ENCODE measurements at places on chromosomes 3 and 15.

DNA sequence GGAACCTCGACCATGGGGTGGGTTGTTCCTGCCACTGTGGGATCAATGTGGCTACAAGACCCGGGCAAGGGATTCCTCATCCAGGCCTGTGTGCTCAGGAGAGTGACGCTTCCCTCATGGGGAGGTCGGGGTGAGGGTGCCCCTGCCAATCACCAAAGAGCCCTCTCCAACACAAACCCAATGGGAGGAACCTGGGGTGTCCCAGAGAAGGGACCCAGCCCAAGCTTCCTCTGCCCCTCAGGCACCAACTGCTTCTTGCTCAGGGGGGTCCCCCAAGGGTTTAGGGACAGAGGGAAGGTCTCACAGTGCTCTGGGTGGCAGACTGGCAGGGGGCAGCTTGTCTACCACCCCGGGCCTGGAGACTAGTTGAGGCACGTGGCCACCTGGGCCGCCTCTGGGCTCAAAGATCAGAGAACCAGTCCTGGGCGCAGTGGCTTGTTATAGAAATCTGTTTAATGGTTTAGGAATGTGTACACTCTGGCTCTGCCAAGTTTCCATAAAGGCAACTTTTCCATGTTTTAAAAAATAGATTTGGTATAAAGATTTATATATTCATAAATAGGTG lies 26.6 kb downstream of the GP9 start:
- DNase-seq: no peak

- no peak for DNase-seq
Observed at GRCh38 chr15:78065973-78066946, 11.3 kb downstream of the TBC1D2B start.

DNA sequence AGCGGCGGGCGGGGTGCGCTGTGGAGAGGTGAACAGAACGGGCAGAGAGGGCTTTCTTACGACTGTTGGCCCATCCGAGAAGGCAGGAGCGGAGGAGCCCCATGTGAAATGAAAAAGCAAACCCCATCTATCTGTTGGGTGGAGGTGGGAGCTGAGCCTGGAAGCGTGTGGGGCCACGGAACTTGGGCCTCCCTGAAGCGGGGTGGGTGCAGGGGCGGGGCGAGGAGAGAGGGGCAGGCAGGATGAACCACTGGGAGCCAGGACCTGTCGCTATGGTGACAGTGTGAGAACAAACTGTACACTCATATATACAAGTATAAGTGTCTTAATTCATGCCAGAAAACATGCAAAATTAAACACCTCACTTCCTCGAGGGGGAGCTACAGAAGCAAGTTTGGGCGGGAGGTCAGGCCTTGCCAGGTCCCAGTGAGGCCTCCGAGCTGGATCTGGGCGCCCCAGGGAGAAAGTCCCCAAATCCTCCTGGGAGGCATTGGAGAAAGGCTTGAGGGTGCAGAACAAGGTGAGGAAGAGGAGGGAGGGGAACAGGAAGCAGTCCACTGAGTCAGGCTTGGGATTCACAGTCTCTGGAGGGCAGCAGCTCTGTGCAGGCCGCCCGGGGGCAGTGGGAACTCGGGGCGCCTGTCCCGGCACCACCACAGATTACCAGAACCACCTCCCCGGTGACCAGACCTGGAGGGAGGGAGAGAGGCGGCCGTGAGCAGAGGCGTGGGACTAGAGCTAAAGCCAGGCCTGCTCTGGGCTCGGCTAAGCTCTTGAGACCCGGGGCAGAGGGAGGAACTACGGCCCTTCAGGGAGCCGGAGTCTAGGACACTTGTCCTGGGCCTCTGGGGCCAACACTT lies 34.8 kb downstream of the RBPMS2 start:
- DNase-seq: no peak

- DNase-seq: no peak
Observed at GRCh38 chr15:70704166-70704565, 59.2 kb downstream of the UACA start.

DNA sequence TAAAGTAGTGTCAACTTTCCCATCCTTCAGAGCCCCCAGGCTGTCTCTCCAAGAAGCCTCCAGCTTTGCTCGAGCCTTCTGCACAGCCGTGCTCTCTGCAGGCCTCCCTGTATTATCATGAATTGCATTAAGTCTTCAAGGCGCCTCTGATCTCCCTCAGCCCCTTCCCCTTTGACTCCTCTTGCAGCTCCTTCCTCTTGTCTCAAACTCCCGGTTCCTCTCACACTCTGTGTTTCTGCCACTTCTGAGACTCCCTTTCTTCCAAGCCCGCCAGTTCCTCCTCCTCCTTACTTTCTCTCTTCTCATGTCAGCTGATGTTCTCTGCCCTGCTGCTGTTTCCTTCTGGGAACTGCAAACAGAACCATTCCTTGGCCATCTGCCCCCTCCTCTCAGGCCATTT lies 418.8 kb downstream of the EPHB1 start:
- no peak for DNase-seq

DNA sequence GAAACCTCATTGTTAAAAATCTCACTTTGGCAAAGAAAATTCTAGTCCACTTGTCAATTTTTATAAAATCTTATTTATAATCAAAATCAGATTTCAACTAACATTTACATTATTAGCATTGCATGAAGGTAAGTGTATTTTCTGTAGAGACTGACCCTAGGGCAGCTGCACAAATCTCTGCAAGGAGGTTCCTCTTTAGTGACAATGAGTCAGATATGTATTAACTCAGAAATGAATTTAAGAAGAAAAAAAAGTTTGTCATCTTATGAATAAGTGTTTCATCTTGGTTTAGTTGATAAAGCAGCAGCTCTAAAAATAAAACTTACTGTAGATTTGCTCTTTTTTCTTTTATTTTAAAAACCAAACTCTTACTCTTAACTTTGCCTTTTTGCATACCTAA lies 9.0 kb upstream of the GNB4 start:
- DNase-seq: no peak

DNA sequence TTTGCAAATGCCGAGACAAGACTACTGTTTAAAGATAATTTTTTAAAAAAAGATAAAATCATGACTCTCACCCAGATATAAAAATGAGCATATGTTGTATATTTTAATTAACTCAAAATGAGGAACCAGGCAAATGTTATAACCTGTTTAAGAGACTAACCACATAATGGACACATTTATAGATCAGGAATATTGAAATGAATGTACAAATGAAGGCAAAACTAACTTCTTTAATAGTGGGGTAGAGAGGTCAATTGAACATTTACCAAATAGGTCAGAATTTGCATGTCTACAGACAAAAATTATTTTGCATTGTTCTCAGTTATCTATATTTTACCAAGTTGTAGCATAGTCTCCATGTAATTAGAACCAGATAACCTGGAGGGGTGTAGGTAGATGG lies 134.3 kb upstream of the PFN2 start:
- DNase-seq: no peak

GRCh38 chr15:91927585-91927984 lies 74.1 kb downstream of the SLCO3A1 start:
- no peak for DNase-seq

GRCh38 chr3:119716998-119717397 lies 14.2 kb downstream of the CFAP91 start:
- no peak for DNase-seq

GRCh38 chr3:164897342-164897741 lies 181.0 kb downstream of the SI start:
- DNase-seq: no peak

DNA sequence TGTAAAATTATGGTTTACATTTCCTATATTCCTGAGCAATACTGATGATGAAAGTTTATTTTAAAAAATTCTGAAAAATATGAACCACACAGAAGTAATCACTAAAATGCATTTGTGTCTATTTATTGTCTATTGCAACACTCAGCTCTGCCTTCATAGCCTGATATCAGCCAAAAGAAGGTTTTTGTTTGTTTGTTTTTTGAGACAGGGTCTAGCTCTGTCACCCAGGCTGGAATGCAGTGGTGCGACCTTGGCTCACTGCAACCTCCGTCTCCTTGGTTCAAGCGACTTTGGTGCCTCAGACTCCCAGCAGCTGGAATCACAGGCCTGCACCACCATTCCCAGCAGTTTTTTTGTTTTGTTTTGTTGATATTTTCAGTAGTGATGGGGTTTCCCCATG lies 1560.2 kb downstream of the SI start:
- DNase-seq: no peak

GRCh38 chr15:57578288-57578900 lies 13.3 kb upstream of the MYZAP start:
- no peak for DNase-seq
